Right atrium auricular region (tissue), 2 donors: ENCODE measurements at places on chromosomes 12 and 14.

- DNase-seq: no peak
Observed at GRCh38 chr12:130924966-130925665, 28.6 kb upstream of the ADGRD1 start.

GRCh38 chr14:89129570-89129969, 287.5 kb downstream of the FOXN3 start:
- DNase-seq: no peak

GRCh38 chr12:2451025-2451424, 343.7 kb upstream of the FKBP4 start:
- no peak for DNase-seq

- no peak for DNase-seq
Observed at GRCh38 chr14:24196071-24197055, 1.1 kb upstream of the TM9SF1 start.

GRCh38 chr14:33279865-33280264, 341.2 kb downstream of the NPAS3 start:
- no peak for DNase-seq

DNA sequence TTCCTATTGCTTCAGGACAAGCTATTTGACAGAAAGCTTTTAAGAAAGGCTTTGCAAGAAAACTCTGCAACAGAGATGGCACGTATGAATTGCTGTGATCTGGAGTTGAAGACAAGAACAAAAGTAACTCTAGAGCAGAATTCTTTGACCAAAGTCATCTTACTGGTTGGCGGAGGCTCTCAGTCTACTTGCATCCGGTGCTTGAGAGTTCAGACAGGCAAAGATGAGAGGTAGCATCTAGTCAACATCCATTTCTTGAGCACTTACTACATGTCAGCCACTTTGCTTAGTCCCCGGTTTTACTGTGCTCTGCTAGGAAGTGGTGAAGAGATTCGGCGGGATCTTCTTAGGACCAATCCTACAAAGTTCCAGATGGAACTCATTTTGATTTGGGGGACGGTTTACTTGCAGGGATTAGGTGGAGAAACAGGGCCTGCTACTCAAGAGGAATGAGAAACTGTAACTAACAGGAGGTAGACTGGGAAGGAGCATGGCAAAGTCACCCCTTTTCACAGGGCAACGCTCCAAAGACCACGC, 404 bp upstream of the CCDC91 start:
- DNase-seq: no peak
